ENCODE measurements at places on chromosomes 11 and 22.

- no peak for DNase-seq
These were observed 3.2 kb downstream of the SLC22A8 start for GRCh38 chr11:63012430-63012829.

GRCh38 chr22:37338539-37339246, 56.4 kb downstream of the CYTH4 start:
- no peak for DNase-seq

- no peak for DNase-seq
These were observed 43.6 kb downstream of the OR2AG2 start for GRCh38 chr11:6727971-6728760.

DNA sequence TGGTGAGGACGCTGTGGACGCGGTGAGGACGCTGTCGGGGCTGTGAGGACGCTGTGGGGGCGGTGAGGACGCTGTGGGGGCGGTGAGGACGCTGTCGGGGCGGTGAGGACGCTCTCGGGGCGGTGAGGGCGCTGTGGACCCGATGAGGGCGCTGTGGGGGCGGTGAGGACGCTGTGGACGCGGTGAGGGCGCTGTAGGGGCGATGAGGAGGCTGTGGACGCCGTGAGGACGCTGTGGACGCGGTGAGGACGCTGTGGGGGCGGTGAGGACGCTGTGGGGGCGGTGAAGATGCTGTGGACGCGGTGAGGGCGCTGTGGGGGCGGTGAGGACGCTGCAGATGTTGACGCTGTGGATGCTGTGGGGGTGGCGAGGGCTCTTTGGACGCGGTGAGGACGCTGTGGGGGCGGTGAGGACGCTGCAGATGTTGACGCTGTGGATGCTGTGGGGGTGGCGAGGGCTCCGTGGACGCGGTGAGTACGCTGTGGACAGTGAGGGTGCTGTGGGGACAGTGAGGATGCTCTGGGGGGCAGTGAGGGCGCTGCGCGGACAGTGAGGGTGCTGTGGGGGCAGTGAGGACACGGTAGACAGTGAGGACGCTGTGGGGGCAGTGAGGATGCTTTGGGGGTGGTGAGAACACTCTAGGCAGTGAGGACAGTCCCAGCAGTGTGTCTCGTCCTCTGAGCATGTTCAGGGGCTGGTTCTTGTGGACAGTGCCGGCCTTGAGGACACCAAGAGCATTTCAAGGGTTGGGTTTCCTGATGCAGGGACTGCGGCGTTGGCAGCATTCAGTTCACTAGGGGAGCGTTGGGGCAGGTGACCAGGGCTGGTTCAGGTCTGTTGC, 4.2 kb downstream of the GP1BB start:
- DNase-seq = no peak

DNA sequence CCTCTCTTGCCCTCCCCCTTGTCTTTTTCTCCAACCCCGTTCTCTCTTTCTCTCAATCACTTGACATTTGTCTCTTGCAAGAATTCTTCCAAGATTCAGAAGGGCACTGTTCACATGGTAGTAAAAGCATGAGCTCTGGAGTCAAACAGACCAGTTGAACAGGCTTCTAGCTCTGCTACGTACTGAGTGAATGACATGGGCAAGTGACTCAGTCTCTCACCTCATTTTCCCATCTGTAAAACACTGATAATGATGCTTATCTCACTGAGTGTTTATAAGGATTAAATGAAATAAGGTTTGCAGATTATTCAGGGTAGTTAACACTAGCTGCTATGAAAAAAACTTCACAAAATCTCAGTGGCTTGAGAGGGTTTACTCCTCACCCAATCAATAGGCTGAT, 5.9 kb upstream of the IL10RA start:
- no peak for DNase-seq

DNA sequence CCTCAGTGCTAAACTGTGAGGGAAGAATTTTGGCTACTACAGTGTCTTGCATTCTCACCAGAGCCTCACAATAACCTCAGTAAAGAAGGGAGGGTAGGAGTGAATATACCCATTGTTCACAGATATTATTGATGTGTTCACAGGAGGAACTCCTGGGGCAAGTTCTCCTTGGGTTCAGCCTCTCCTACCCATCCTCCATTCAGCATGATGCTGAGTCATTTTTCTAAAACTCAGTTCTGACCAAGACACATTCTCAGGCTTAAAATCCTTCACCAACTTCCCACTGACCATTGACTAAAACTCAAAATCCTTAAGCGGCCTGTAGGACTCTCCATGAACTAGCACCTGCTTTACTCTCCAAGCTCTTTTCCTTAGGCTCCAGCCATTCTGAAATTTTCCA, 48.7 kb downstream of the SYTL2 start:
- DNase-seq = no peak

DNA sequence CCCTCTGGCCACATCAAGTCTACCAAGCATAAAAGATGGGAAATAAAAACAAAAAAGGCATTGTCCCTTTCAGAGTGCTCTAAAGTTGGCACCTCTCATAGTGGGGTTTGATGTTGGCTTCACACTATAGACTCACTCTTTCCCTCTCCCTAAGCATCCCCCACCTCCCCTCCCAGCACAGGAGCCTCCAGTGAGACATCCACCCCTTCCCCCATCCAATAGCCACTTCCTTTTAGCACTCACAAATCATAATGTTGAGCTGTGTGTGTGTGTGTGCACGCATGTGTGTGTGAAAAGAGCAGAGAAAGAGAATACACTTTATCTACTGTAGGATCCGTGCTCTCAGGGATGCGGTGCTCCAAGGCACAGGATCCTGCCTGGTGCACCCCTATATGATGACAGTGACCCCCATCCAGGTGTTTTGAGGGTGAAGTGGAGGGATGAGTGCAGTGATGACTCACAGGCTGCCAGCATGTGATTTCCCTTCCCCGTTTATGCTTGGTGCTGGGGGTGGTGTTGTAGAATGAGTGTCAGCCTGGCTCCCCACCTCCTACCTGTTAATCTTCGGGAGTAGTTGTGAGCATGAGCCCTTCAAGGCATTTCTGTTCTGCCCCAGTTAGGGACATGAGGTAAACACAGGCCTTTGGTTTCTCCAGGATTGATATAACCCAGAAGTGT, 235.2 kb upstream of the B3GAT1 start:
- no peak for DNase-seq
